Right lobe of liver (tissue), 6 donors: ENCODE measurements at places on chromosomes 7 and 10.

DNA sequence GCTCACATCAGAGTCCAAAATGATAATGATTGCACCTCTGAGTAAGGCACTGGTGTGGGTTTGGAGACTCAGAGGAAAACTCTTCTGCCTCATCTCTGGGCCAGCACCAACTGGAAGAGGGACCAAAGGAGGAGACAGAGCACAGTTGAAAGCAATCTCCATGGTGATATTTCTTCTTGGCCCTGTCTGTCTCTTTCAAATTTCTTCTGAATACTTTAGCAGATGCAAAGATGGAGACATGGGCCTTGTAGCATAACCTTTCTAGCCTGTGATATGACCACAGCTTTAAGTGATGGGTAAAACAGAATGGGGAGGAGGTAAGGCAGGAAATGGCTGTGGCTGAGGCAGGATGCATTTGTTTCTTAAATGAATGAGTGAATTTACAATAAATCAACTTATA lies 12.2 kb upstream of the GIMAP7 start:
- no peak for DNase-seq

- no peak for DNase-seq
These were observed 10.3 kb downstream of the ITPRIP start for GRCh38 chr10:104327745-104328645.

DNA sequence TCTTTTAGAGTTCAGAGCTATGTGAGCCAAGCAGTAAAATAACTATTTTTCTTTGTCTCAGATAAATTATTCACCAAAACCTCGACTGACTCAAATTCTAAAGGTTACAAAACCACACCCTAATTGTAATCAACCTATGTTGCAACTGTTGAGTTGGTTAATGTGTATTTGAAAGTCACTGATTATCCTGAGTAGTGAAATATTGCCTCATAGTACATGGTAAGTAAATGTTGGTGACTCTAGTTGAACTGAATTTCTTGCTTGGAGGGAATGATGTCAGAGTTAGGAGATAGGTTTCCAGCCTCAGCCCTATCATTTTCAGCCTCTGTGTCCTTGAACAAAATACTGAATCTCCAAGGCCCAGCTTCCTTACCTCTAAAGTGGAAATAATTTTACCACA lies 3.0 kb upstream of the CYP2C18 start:
- no peak for DNase-seq

DNA sequence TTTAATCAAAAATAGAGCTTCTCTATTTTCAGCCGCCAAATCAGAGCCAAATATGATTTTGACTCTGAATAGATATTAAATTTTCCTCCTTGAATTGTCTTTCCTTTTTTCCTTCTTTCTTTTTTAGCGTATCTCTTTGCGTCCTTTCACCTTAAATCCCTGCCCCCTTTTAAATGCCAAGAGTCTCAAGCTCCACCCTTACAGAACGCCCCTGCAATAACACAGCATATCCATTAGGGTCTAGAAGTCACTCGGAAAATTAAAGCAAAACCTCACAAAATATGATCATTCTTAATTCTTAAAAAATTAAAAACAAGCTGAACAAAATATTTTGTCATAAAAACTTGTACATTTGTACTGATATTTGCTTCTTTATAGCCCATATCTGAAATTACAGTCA lies 51.3 kb upstream of the GRM8 start:
- no peak for DNase-seq

DNA sequence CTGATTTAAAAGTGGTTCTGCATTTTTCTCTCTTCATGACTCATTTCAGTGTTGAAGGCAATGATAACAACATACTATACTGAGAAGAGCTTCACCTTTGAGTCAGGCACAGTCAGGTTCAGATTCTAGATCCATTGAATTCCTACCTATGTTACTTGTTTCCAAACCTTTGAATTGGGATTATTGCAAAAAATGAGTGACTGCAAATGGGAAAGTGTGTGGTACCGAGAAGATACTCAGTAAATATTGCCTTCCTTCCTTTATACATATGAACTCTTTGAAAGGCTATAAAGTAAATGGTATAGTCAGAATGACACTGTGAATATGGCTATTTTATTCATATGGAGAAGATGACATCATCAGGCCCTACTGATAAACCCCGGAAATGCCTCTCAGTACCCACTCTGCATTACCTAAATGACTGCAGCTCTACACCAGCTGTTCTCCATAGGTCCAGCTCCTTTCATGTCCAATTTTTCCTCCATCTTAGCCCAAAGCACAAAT lies 66.7 kb upstream of the FGL2 start:
- DNase-seq: no peak

- DNase-seq: no peak
These were observed 64.8 kb upstream of the GRM8 start for GRCh38 chr7:127317447-127317961.

DNA sequence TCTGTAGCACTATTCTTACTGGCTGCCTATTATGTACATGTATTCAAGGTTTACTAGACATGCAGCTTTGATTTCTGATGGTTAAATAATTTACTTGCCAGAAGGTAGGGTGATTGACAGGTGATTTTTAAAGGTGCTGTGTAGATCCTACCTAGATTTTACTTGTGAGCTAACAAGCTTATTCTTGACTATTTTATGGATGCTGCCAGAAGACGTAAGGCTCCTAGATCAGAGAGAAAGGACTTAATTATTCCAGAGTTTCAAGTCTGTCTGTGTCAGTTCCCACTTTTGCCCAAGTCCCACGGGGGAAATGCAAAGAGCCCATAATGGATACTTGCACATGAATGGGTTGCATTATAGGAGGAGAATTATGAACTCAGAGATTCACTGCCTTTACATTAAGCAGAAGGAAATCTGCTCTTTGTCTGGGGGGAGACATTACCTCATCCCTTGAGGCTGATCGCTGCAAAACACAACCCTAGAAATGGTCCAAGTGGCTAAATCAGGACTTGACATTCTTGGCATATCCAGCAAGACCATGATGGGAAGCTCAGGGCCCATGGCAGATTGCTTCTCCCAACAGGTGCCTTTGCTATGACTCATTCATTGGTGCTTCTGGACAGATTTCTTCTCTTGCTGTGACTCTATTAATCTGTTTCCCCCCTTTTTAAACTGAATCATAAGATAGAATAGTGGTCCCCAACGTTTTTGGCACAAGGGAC lies 32.1 kb downstream of the GPR158 start:
- DNase-seq: no peak

GRCh38 chr10:24484771-24485170 lies 238.9 kb downstream of the ARHGAP21 start:
- DNase-seq: no peak

- no peak for DNase-seq
These were observed 31.5 kb downstream of the PRSS2 start for GRCh38 chr7:142802301-142802700.

DNA sequence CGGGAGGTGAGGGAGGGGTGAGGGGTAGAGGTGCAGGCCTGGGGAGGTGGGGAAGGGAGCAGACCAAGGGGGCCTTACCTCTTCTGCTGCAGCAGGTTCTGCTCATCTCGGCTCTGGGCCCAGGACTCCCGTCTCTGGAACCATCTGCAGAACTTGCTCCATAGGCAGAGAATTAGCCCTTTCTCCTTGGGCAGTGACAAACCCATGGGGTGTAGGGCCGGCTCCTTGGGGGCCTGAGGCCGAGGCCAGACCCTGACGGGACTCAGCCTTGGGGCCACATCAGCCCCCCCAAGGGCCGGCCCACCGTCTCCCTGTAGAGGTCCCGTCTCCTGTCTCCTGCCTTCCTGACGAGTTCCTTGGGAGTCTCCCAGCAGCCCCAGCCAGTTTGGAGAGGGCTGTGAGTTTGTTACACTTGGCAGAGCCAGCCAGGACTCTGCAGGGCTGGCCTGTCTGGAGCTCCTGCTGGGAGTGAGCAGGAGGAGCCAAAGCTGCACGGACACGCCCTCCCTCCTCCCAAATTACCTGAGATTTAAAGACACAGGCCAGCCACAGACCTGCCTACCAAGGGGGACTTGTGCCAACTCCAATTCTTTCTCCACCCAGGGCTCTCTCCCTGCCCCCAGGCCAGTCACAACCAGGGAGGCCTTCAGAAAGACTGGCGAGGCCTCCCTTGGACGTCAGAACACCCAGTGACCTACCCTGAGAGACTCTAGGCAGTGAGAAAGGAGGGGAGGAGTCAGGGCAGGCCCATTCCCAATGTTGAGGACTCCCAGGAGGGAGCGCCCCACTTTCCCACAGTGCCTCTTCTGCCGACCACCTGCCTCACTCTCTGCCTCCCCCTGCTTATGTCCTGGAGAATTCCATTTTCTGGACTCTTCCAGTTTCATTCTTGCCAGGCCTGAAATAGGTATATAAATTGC lies at the start of gene TRPV6:
TRPV6 (minus strand) TSS at position 435 of the 920 bp plus-strand sequence.
- DNase-seq: peak; percentile 53

- no peak for DNase-seq
These were observed 326.8 kb upstream of the POT1 start for GRCh38 chr7:125256446-125256845.

DNA sequence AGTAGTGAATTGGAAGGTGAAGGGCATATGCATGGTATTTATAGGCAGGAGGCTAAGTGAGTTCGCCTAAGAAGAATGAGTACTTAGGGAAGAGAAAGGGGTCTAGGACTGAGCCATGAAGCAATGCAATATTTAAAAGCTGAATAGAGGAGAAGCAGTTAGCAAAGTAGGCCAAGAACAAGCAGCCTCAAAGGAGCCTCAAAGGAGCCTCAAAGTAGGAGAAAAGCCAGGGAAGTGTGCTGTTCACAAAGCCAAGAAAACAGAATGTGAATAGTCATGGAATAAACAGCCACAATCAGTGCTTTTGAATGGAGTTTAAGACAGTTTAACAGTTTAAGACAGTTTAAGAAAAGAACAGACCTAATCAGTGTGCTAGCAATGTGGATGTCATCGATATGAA lies 762.0 kb downstream of the SORCS1 start:
- DNase-seq: no peak

DNA sequence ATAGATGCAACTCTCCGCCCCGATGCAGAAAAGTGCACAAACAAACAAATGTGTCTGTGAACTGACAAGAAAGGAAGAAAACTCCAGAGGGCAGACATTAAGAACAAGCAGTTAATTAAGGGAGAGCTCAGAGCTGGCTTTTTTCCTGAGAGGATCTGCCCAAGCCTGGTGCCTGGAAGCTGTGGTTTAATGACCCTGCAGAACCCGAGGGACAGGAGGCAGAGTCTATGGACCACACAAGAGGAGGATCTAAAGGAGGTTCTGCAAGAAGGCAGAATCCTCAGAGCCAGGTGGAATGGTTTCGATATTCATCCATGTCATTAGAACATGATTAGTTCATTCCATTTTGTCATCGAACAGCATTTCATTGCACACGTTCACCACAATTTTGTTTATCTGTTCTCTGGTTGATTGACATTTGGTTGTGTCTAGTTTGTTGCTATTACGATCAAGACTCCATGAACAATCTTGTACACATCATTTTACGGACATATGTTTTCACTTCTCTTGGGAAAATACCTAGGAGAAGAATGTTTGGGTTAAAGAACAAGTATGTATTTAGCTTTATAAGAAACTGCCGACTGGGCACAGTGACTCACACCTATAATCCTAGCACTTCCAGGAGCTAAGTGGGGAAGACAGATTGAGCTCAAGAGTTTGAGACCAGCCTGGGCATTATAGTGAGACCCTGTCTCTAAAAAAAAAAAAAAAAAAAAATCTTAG lies 560.2 kb downstream of the CALN1 start:
- no peak for DNase-seq

- no peak for DNase-seq
These were observed 124.5 kb downstream of the LHPP start for GRCh38 chr10:124586142-124586541.

- no peak for DNase-seq
These were observed 282.1 kb downstream of the CXCL12 start for GRCh38 chr10:44102726-44103255.

DNA sequence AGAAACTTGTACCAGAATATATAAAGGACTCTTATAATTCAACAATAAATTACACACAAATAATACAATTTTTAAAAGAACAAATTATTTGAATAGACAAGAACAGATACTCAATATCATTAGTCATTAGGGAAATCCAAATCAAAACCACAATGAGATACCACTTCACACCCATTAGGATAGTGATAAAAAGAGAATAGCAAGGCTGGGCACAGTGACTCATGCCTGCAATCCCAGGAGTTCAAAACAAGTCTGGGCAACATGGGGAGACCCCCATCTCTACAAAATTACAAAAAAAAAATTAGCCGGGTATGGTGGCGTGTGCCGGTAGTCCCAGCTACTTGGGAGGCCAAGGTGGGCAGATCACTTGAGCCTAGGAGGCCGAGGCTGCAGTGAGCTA lies 52.2 kb upstream of the KCNIP2 start:
- no peak for DNase-seq

- no peak for DNase-seq
These were observed 82.8 kb downstream of the MKI67 start for GRCh38 chr10:128043259-128044045.

- no peak for DNase-seq
These were observed 8.7 kb downstream of the EPC1 start for GRCh38 chr10:32338262-32338661.

DNA sequence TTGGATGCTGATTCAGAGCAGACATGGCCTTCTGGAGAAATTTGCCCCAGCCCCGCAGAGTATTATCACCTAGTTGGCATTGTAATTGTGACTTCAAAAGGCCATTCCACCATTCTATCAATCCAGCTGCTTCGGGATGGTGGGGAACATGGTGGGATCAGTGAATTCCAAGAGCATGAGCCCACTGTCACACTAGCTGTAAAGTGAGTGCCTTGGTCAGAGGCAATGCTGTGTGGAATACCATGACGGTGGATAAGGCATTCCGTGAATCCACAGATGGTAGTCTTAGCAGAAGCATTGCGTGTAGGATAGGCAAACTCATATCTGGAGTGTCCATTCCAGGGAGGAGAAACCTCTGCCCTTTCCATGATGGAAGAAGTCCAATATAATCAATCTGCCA lies 13.3 kb upstream of the TMEM248 start:
- DNase-seq: no peak

DNA sequence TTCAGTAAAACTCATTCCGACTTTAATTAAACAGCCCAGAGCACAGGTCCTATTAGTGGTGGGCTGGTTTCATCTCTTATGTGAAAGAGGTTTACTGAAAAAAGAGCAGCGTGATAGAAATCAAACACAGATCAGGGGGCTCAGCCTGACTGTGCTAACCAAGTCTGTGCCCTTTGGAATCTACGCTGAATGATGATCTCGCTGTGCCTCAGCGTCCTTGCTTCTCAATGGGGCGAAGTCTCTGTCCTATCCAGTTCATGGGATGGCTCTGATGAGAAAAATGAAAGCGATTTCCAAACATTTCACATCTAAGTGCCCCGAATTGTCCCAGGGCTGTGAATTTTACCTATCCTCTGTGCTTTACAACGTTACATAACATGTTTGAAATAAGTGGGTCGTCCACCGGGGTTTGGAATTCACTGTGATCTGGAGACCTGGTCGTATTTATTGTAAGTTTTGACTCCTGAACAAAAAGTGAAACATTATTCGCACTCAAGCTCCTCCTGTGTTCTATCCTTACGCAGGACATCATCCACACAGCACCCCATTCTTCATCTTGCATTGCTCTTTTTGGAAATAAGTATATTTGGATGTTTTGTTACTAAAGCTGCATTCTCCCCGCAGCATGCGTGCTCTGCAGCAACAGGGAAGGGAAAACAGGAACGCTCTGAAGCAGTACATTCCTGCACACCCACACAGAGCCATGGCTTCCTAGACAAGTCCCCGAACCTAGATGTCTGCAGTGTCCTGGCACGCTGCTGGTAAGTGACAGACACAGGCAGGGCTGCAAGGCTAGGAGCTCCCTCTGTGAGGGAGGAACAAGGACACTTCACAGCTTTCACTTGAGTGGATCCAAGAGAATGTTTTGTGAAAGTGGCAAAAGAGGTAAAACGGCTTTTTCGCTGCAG lies 83.5 kb downstream of the SLC37A3 start:
- DNase-seq: no peak

GRCh38 chr7:27519793-27520469 lies 142.8 kb downstream of the HIBADH start:
- no peak for DNase-seq

- peak; percentile 61 for DNase-seq
These were observed 747 bp downstream of the GDI2 start for GRCh38 chr10:5812283-5813090.
